Activated naive CD8-positive, alpha-beta T cell treated with anti-CD3 and anti-CD28 coated beads, Interleukin-2, amount 10 ng/mL, durations not matched to agents 7 days and 5 days (primary cell): ENCODE measurements at places on chromosomes 7 and 10. TPM values are rescaled to one million over a fixed set of nuclear protein-coding genes. Genes with fewer than 3 reads are reported as not detected.

Gene NUTM2A
- total RNA-seq: 0.79 TPM

Gene AKR1C4
- not detected for total RNA-seq

Gene CALML5
- total RNA-seq: not detected

Gene MMD2
- not detected for total RNA-seq

Gene PSMA2
- total RNA-seq: 99.8 TPM

Gene TBXAS1
- total RNA-seq: 2.1 TPM

Gene TSPAN15
- 4.7 TPM for total RNA-seq

Gene OR2A5
- total RNA-seq: not detected

Gene ITGA8
- total RNA-seq: not detected

Gene ACHE
- 0.34 TPM for total RNA-seq

Gene SEMA3E
- not detected for total RNA-seq

Gene LRRC4
- total RNA-seq: not detected

- peaks cover 4% of the 10 kb centered on the region for H3K4me1 ChIP-seq
- peaks cover 18% of the 10 kb centered on the region for H3K36me3 ChIP-seq
- H3K27ac ChIP-seq: no peak overlapping the region
- DNase-seq: no peak
Observed at GRCh38 chr10:4147245-4147644, 362.2 kb upstream of the KLF6 start.

- H3K27ac ChIP-seq: no peak overlapping the region
- no peaks in the 10 kb centered on the region for H3K4me1 ChIP-seq
- peaks cover 8% of the 10 kb centered on the region for H3K27me3 ChIP-seq
- H3K4me3 ChIP-seq: no peak overlapping the region
- H3K36me3 ChIP-seq: no peaks in the 10 kb centered on the region
- no peak for DNase-seq
Observed at GRCh38 chr7:156545979-156546378, 94.6 kb upstream of the RNF32 start.

GRCh38 chr7:46565253-46566096 is 644.4 kb upstream of the IGFBP3 start:
- H3K4me1 ChIP-seq: no peaks in the 10 kb centered on the region
- no peaks in the 10 kb centered on the region for H3K27me3 ChIP-seq
- H3K4me3 ChIP-seq: no peak overlapping the region
- H3K27ac ChIP-seq: no peak overlapping the region
- DNase-seq: no peak
- H3K36me3 ChIP-seq: no peaks in the 10 kb centered on the region

DNA sequence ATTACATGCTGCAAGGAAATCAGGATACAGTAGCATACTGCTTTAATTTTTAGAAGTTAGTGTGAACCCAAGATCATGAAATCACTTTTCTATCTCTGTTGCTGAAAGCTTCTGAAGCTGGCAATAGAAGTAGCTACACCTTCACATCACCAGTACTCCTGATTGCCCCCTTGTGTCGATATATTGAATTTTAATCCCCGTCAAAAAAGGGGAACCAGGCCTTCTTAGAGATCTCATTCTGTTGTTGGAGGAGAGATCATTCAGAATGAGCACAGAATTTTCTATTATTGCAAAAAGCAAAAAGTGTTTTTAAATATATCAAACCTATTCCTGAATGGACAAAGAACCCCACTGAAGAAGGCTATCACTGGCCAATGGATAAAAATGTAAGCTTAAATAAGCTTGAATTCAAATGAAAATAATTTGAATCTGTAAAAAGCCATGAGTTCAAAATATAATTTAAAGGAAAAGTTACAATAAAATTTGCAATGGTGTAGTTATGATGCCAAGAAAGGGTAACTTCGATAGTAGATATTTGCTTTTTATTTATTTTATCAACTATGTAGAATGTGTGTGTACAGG is 39.7 kb upstream of the TEX47 start:
- no peak for DNase-seq
- no peaks in the 10 kb centered on the region for H3K36me3 ChIP-seq
- no peaks in the 10 kb centered on the region for H3K27me3 ChIP-seq
- no peak overlapping the region for H3K4me3 ChIP-seq
- no peak overlapping the region for H3K27ac ChIP-seq

DNA sequence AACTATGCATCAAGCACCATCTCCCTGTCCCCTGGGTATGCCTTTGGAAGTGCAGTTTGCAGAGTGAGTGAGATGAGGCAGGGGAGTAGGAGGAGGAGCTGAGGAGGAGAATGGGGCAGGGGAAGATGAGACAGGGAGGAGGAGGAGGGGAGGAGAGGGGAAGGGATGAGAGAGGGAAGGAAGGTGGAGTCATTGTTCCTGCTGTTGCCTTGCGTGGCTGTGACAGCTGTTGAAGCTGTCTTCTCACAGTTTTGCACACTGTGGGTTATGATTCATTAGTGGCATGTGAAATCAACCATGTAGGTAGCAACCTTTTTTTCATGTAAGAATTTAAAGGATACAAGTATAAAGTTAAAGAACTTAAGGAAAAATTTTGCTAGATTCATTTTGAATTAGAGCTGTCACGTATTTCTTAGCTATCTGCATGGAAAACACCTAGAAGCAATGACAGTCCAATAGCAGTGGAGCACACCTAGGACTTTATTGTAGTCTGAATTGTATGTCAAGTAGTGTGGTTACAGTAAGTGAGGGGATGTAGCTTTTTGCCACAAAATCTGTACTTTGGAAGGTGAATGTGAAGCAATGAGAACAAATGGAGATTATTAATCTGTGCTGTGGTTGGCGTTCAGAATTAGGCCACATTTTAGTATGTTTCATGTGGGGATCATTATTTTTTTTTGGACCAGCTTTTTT is 21.7 kb downstream of the CCM2 start:
- peaks cover 35% of the 10 kb centered on the region for H3K4me1 ChIP-seq
- H3K27me3 ChIP-seq: no peaks in the 10 kb centered on the region

GRCh38 chr10:131022369-131022768 is 289.2 kb downstream of the TCERG1L start:
- no peaks in the 10 kb centered on the region for H3K36me3 ChIP-seq
- no peaks in the 10 kb centered on the region for H3K4me1 ChIP-seq
- no peak for DNase-seq
- H3K27ac ChIP-seq: no peak overlapping the region
- no peak overlapping the region for H3K4me3 ChIP-seq

DNA sequence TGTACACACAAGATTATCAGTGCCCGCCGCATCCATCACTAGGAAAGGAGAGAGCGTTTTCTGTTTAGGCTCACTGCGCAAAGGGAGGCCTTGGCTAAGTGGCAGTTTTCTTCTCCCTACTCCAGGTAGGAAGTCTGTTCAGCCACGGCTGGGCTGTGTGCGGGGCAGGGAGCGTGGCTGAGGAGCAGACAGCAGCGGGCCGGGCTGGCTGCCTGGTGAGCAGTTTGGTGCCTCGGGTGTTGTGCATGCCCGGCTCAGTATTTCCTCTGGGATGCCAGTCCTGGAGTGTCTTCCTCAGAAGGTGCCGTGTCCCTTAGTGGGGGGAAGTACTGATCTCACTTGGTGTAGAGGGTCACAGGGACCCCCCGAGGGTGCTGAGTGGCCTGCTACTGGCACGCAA is 114.4 kb downstream of the NT5C2 start:
- H3K4me1 ChIP-seq: peaks cover 5% of the 10 kb centered on the region
- no peak overlapping the region for H3K27ac ChIP-seq
- H3K4me3 ChIP-seq: no peak overlapping the region
- H3K36me3 ChIP-seq: peaks cover 5% of the 10 kb centered on the region
- H3K27me3 ChIP-seq: no peaks in the 10 kb centered on the region
- no peak for DNase-seq

DNA sequence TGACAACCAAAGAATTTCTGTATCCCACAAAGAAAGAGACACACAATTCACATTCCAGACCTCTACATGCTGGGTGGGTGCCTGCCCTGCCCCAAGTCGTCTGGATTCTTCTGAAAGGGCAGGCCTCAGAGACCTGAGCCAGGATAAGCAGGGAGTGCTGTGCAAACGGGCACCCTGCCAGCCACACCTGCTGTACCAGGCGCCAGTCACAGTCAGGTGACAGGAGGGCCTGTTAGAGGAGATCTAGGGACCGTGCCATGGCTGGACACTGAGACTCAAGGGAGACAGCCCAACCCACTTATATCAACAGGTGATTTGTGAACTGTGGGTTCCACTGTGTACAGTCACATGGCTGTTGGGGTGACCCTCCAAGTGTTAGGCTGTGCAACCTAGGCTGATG is 103.1 kb upstream of the AFAP1L2 start:
- DNase-seq: no peak
- peaks cover 56% of the 10 kb centered on the region for H3K4me1 ChIP-seq
- H3K36me3 ChIP-seq: peaks cover 29% of the 10 kb centered on the region
- H3K4me3 ChIP-seq: no peak overlapping the region
- H3K27ac ChIP-seq: no peak overlapping the region

- H3K27ac ChIP-seq: no peak overlapping the region
- H3K4me1 ChIP-seq: peaks cover 25% of the 10 kb centered on the region
- no peaks in the 10 kb centered on the region for H3K27me3 ChIP-seq
- DNase-seq: no peak
Observed at GRCh38 chr7:5626498-5626897, 155.0 kb downstream of the RNF216 start.

DNA sequence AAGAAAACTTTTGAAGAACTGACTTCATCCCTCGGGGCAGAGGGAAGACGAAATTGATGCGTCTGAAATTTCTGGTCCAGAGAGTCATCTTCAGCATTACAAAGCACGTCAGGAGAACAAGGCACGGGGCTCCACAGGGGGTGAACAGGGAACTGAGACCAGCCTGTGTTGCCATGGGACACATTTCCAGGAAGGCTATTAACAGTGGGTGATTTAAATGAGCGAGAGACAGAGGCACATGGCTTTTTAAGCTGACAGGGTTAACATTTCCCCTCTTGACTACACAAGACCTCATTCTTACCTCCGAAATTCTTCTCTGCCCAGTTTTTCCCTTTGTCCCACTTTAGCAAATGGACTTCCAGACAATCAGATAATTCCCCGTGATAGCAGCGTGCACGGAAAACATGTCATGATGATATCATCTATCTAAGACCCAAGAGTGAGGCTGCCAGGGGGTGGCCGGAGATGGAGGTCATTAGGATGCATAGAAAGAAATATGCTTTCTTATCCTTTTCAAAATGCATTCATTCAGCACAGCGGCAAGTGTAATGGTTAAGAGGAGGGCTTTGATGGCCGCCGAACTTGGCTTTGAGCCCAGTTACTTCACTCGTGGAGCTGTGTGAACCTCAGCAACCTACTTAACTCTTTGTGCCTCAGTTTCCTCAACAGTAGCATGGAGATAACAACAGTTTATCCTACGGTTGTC is 248.0 kb downstream of the PRPF18 start:
- no peak overlapping the region for H3K4me3 ChIP-seq
- H3K36me3 ChIP-seq: peaks cover 2% of the 10 kb centered on the region
- no peak for DNase-seq
- peaks cover 6% of the 10 kb centered on the region for H3K27me3 ChIP-seq

GRCh38 chr7:102255916-102256315 is 30.8 kb upstream of the SH2B2 start:
- DNase-seq: no peak
- H3K4me3 ChIP-seq: no peak overlapping the region
- H3K36me3 ChIP-seq: no peaks in the 10 kb centered on the region
- no peaks in the 10 kb centered on the region for H3K27me3 ChIP-seq
- no peak overlapping the region for H3K27ac ChIP-seq

- peaks cover 7% of the 10 kb centered on the region for H3K27me3 ChIP-seq
- DNase-seq: peak; percentile 53
- peak overlapping the region; percentile 96 for H3K27ac ChIP-seq
- peak overlapping the region; percentile 82 for H3K4me3 ChIP-seq
- H3K36me3 ChIP-seq: no peaks in the 10 kb centered on the region
- H3K4me1 ChIP-seq: peaks cover 24% of the 10 kb centered on the region
Observed at GRCh38 chr10:109933984-109934565, 10.8 kb upstream of the XPNPEP1 start.

DNA sequence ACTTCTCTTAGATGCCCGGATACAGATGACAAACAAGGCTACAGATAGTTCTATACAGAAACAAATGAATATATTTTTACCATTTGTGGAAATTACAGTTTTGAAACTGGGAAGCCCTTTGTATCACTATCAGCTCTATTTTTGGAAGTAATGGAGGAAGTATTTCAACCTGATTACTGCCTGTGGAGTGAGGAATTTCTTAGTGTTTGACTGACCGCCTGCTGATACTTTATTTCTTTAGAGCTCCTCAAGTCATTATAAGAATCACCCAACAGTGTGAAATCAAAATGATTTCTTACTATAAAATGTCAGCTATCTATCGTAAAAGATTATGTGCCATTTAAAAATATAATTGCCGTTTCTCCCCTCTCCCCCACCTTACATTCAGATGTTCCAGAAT is 290.9 kb downstream of the SDK1 start:
- DNase-seq: no peak
- H3K4me1 ChIP-seq: no peaks in the 10 kb centered on the region
- no peaks in the 10 kb centered on the region for H3K36me3 ChIP-seq
- H3K27me3 ChIP-seq: peaks cover 2% of the 10 kb centered on the region
- H3K4me3 ChIP-seq: no peak overlapping the region

DNA sequence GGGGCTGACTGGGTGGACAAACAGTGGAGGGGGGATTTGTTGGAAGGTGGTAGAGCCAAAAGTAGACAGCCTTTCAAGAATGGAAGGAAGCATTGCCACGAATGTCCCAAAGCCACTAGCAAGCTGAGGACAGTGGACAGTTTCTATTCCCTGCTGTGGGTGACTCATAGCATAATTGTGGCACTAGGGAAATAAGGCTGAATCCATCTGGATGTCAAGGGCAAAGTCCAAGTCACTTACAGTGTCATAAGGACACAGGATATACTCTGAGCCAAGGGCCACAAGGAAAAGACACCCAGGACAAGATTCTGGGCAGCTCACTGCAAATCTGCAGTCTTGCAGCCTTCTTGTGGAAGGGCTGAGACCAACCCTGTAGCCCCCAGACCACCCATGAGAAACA is 79.7 kb downstream of the FRMPD2 start:
- no peak overlapping the region for H3K27ac ChIP-seq
- no peaks in the 10 kb centered on the region for H3K36me3 ChIP-seq
- H3K27me3 ChIP-seq: no peaks in the 10 kb centered on the region
- no peak for DNase-seq
- no peak overlapping the region for H3K4me3 ChIP-seq
- H3K4me1 ChIP-seq: no peaks in the 10 kb centered on the region

DNA sequence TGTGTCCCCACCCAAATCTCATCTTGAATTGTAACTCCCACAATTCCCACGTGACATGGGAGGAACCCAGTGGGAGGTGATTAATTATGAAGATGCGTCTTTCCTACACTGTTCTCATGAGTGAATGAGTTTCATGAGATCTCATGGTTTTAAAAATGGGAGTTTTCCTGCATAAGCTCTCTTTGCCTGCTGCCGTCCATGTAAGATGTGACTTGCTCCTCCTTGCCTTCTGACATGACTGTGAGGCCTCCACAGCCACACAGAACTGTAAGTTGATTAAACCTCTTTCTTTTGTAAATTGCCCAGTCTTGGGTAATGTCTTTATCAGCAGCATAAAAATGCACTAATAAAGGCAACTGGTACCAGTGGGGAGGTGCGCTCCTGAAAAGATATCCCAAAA is 67.7 kb upstream of the DRGX start:
- H3K4me1 ChIP-seq: peaks cover 3% of the 10 kb centered on the region
- H3K4me3 ChIP-seq: no peak overlapping the region
- no peak overlapping the region for H3K27ac ChIP-seq
- no peaks in the 10 kb centered on the region for H3K27me3 ChIP-seq
